ENCODE measurements at places on chromosomes 3 and 15. TPM values are rescaled to one million over a fixed set of nuclear protein-coding genes. Genes with fewer than 3 reads are reported as not detected.

Gene ZIC4
- not detected for polyA plus RNA-seq

Gene CPEB1
- 2.6 TPM for polyA plus RNA-seq

- no peak for DNase-seq
These were observed 133.7 kb downstream of the ANXA2 start for GRCh38 chr15:60264088-60264487.

Gene BNIP2
- polyA plus RNA-seq = 63.8 TPM

GRCh38 chr3:162780313-162780712 lies 1283.7 kb downstream of the OTOL1 start:
- no peak for DNase-seq

Measured in renal cortex interstitium (tissue), 15 donors.